Naive thymus-derived CD4-positive, alpha-beta T cell (primary cell): ENCODE measurements at places on chromosomes 1 and 21.
A peak's percentile ranks its signal among the peaks of the same experiment; 100 is the strongest.

GRCh38 chr1:208058756-208059155 lies 147.8 kb upstream of the CD34 start:
- no peak for DNase-seq

DNA sequence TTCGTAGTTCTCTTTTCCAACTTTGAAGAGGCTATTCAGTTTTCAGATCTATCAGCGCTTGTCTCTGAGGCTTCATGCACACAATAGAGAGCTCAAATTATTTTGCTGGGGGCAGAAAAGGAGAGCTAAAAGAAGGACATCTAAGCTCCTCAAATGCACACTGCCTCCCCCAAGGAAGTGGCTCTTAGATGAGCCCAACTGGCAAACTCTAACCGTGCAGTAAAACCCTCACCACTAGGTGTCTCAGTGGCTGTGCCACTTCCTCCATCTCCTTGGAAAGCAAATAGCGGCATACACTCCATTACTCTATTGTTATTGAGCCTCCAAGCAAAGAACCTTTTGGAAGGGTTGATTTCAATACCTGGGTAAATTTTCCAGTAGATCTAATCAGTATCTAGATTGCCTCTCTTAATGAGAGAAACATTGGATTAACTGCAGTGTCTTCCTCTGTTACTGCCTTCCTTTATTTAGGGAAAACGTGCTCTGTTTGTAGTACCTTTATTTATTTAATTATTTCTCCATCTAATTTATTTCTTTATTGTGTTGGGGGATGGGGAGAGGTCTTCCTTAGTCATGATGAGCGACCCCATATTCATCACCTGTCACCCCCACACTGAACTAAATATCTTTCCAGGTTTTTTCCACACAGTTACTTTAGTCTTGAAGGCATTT lies 9.2 kb upstream of the SFPQ start:
- peak; percentile 79 for DNase-seq

DNA sequence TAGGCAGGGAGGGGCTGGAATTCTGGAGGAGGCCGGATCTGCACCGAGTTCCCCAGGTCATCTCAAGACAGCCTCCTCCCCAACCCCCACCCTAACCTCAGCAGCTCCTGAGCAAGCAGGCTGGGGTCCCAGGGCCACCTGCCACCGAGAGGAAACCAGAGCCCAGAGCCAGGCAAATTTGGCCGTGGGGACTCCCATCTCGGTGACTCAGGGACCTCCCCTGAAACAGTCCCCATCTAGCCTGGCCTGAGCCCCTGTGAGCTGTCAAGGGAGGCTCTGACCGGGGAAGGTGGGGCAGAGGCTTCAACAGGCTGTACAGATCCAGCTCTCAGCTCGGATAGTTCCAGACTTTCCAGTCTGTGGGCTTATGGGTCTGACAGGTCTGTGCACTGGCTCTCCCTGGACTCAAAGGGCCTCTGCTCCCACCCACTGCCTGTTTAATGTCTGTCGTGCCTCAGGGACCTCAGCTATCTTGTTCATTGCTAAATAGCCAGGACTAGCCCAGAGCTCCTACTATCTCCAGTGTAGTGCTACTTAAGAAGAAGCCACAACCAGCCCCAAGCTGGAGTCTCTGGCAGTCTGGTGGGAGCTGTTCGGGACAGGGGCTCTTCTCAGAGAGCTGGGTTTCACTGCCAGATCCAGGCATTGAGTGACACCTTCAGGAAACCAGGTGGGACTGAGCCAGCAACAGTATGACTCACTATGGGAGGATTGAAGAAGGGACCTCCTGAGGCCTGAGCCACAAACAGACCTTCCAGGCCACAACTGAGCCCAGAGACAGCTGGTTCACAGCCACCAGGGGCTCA lies 25.6 kb downstream of the MATN1 start:
- no peak for DNase-seq

DNA sequence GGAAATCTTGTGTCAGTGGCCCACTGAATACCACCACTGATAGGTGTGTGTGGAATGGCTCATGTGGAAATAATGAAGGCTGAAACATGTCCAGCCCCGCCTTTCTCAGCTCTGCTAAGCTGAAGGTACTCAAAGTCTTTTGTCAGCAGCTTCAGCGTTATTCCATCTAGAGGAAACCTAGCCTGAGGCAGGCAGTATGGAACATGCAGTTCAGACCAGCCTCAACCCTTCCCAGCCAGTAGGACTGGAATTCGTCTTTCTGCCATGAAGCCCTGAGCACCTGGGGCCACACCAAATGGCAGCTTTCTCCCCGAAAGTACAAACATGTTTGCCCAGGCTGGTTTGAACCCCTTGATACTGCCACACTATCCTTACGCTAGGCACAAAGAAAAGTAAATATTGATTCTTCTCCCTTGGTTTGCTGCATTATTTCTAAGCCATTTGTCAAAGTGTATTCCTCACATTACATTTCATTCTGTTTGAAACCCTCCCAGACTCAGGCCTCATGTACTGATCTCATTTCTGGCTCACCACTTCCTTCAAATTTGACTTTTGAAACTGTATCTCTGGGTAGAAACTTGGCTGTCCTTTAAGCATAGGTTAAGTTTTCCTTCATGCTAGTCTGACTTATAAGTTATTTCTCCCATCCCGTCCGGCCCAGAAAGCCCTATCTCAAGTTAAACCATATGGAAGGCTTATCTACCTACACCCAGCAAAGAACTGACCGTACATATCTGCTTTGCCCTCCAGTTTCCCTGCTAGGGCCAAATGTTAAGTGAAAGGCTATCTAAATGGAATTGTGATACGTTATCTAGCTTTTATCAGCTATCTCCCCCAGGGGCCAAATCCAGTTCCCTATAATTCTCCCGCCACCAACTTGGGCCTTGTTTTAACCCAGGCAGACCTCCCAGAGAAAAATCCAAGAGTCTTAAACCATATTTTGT lies 45.7 kb upstream of the HOOK1 start:
- DNase-seq: no peak

DNA sequence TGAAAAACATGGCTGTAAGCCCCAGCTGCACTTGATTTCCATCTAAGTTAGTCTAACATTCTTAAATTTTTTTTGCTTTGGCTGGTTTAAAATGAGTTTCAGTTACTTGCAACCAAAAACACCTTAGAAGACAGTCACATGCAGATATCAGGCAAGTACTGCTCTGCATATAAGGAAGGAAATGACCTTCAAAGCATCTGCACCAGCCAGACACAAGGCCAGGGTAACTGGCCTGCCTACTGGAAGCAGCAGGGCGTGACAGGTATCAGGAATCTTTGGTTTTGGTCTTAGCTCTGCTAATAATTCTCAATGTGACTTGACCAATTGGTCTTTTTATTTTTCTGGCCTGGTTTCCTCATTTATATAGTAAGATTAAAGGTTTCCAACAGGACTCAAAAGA lies 33.5 kb downstream of the SCYL3 start:
- no peak for DNase-seq

GRCh38 chr1:182672487-182672836 lies 11.9 kb downstream of the RGS8 start:
- DNase-seq: no peak

- no peak for DNase-seq
These were observed 201.6 kb downstream of the SLC35F3 start for GRCh38 chr1:234106032-234106431.

DNA sequence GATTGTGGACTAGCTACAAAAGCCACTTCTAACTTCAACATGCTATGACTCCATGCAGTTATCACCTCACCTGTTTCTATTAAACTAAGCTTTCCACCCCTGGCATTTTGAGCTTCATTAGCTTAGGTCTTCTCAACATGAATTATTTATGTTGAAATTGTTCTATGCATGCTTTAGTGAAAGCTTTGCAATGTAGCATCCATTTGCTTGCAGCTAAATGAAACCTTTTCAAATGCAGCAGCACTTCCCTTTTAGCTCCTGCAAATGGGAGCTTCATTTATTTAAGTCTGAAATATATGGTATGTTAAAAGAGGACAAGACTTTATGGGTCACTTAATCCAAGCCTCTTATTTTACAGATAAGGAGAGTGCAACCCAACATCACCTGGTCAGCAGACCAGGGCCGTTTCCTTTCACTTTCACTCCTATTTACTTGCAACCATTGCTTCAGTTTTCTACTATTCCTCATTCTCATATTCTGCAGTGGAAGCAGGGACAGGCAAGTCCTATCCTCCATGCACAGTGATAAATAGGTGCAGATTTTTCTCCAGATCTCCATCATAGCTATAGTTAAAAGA lies 56.4 kb upstream of the SAMSN1 start:
- no peak for DNase-seq

- no peak for DNase-seq
These were observed 288.8 kb upstream of the LRRC7 start for GRCh38 chr1:69278923-69279322.

- no peak for DNase-seq
These were observed 1.8 kb downstream of the ROR1 start for GRCh38 chr1:63775418-63776127.

DNA sequence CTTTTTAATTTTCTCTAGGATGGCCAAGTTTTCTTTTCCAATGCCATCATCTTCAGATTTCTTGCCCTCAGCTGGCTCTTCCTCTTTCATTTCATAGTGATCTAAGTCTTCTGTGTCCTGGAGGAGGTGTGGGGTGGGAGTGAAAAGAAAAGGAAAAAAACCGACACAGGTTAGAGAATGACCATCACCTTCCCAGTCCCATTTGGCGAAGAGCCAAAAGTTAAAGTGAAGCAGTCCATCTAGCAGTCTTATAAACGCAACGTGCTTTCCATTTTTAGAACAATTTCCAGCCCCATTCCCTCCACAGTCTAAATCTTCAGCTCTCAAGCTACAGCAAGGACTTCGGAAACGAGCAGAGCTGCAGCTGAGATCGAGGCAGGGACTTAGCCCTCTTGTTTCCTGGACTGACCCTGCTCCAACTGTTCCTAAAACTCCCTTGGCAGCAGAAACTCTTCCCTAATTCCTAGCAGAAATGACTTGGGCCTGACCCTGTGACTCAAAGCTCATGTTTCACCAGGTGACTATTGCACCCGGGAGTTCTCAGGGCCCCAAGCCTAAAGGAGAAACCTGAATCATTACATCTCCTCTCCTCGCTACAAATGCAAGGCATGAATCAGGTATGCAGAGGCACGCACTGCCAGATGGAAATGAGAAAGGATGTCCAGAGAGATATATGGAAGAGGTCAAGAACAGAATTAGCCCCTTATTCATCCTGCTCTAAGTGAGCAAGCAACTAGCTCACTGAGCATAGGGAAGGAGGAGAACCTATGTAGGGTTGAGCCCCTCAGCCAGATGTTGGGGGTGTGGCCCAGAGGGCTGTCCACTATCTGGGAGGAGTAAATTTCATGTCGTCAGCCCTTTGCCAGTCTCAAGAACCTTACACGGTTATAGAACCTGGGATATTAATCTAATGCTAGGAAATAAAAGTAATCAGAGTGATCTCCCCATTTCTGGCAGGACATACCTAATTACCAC lies 5.1 kb downstream of the UBE2Q1 start:
- DNase-seq: no peak

- no peak for DNase-seq
These were observed 4.1 kb upstream of the TTLL10 start for GRCh38 chr1:1169429-1170214.

- DNase-seq: no peak
These were observed 88.2 kb upstream of the BEND5 start for GRCh38 chr1:48864913-48865312.

GRCh38 chr1:89721351-89721750 lies 88.4 kb downstream of the LRRC8C start:
- no peak for DNase-seq

DNA sequence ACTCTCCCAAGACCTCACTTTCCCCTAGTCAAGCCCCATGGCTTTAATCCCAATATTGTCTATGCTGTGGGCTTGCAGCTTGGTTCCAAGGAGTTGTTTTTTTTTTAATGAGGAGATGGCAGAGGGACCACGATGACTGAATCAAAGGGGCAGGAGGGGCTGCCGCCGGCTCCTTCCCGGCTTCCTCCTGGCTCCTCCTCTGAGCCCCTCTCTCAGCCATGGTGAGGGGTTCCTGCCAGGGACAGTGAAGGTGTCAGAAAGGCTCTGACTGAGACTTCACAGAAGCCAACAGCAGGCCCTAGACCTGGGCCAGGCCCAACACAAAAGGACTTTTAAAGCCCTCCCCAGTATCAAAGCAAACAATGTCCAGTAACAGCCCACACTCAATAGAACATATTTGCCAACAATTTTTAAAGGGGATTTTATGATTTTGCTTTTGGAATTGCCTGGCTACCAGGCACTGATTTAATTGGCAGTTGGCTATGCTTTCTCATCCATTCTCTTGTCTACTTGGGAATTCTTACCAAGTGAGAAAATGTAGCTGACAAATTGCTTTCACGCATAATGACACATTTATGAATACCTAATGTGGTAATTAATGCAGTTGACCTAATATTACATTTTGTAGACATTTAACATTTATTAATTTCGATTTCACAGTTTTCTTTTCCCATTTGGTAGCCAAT lies 54.2 kb downstream of the FBXO2 start:
- no peak for DNase-seq

GRCh38 chr1:42163536-42164503 lies 725 bp downstream of the GUCA2A start:
- no peak for DNase-seq

DNA sequence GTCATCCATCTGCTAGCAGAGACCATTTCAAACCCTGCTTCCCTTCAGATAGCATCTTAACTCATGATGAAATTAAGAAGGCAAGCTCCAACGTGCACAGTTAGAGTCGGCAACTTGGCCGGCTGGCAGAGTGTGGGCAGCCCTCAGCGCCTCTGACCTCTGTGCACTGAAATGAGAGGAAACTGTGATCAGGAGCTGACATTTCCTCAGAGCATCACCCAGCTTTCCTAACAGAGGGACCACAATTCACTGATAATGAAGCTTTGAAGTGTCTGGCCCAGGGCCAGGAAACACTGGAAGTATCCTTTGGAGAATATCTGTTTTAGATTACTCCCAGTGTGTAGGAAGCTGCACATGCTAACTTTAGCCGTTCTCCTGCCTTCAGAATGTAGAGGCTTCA lies 145.0 kb upstream of the ZC3H11B start:
- no peak for DNase-seq

DNA sequence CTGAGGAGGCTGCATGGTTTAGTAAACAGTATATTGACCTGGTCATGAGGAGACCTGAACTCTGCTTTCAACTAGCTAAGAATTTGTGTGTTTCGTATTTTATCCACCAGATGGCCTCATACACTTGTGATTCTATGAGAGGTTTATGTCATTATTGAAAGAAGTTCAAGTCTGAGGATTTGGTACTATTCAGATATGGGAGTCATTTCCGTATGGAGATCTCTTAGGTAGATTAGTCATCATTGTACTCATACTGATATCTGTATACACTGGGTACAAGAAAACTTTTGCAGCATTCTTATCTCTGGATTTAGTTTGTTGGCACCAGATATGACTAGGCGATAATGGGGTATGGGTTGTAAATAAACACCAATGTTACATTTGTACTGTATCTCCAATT lies 26.6 kb downstream of the ATF6 start:
- peak; percentile 18 for DNase-seq
